ENCODE measurements at places on chromosomes 3 and 15.

GRCh38 chr3:38348903-38349302 is 2.3 kb downstream of the XYLB start:
- DNase-seq = no peak

GRCh38 chr3:187931101-187931500 is 185.8 kb upstream of the BCL6 start:
- no peak for DNase-seq

DNA sequence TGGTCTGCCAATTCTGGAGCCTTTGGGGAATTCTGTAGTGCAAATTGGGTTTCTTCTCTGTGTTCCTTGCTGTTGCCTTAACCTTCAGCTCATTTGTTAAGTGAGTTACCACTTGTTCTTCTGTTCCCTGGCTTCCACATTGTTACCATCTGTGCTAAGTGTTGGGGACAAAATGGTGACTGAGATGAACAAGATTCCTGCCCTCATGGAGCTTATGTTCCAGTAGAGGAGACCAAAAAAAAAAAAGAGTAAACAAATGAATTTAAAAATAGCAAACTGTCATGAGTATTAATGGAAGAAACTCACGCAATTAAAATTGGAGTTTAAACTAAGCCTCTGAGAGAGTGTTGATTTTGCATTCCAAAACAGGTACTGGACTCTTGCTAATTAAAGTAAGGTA is 49.4 kb upstream of the ATP2C1 start:
- no peak for DNase-seq

GRCh38 chr3:119977353-119977752 is 116.9 kb downstream of the GSK3B start:
- DNase-seq = no peak

GRCh38 chr3:187497052-187497451 is 128.9 kb downstream of the RTP4 start:
- no peak for DNase-seq

DNA sequence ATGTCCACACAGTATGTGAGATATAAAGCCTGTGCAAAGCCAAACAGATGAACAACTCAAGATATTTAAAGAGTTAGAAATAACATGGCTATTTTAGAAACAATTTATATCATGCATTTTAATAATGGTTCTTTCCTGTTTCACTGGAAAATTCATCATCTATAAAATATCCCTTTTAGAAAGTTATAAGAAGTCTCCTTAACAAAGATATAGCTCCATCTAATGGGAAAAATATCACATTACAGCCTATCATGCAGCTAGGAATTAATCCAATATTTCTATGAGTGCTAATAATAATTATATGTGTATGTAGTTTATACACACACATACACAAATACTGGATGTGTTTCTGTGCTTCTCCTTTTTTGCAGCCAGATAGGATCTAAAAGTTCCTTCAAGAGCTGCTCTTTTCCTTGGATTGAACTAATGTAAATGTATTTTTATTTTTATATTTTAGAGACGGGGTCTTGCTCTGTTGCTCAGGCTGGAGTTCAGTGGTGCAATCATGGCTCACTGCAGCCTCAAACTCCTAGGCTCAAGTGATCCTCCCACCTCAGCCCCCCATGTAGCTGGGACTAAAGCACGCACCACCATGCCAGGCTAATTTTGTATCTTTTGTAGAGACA is 21.6 kb downstream of the RPL22L1 start:
- no peak for DNase-seq

DNA sequence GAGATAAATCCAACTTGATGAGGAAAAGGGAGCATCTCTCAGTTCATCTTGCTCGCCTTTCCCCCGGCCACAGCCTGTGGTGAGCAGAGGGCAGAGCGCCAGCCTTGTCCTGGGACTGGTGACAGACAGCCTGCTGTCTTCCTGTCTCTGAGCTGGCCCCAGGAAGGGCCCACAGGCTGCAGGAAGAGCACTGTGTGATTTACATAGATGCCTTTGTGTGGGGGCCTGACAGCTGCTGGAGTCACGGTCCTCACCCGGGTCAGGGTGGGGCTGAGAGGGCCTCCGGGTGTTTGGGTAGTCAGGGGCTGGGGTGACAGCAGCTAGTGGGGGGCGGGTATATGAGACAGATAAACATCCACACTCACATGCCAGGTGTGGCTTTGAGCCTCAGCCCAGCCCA is 29.3 kb downstream of the PLA2G4D start:
- DNase-seq = no peak

DNA sequence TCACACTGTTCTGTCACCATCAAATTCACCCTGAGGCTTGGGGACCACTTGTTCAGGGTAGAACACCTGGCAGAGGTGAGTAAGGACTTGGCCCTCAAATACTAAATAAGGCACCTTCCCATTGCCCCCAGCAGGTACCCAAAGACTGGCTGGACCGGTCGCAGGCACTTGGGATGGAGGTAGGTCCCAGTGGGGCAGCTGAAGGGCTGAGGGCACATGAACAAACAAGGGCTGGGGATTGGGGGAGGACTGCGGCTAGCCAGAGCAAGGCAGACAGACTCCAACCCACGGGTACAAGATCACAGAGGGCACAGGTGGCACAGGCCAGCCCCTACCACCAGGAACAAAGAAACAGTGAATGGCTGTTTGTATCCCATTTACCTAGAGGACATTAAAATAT is 1.9 kb downstream of the MRPS25 start:
- no peak for DNase-seq

- no peak for DNase-seq
These were observed 579.8 kb upstream of the CCDC54 start for GRCh38 chr3:106797461-106797860.
